ENCODE measurements at places on chromosomes 3 and 15.

DNA sequence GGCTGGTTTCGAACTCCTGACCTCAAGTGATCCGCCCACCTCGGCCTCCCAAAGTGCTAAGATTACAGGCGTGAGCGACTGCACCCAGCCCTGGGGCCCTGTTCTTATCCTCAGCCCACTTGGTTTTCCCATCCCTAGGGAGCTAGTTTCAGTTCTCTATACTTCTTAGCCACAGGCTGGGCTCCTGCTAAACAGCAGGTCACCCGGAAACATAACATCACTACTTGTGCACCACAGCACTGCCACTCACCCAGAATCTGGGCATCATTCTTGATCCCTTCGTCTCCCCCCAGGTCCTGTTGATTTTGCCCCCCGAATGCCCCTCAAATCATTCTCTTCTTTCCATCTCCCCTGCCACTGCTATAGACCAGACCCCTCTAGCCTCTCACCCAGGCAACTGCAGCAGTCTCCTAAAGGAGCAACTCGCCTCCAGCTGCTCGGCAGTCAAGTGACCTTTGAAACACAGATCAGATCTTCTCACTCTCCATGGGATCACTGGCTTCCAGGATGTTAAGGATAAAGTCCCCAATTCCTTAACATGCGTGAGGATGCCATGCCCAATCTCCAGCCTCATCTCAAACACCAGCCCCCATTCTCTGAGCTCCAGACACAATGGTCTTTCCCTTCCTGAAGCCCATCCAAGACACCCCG is 5.6 kb upstream of the AP3S2 start:
- no peak for DNase-seq

DNA sequence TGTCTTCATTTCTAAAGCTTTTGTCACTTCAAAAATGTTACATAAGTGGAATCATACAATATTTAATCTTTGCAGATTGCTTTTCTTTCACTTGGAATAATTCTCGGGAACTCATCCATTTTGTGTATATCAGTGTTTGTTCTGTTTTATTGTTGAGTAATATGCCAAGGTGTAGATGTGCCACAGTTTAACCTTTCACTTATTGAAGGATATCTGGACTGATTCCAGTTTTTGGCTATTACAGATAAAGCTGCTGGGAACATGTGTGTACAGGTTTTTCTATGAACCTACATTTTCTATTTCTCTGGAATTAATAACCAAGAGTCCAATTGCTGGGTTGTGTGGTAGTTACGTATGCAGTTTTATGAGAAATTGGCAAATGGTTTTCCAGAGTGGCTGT is 334.9 kb downstream of the PTPRG start:
- no peak for DNase-seq

DNA sequence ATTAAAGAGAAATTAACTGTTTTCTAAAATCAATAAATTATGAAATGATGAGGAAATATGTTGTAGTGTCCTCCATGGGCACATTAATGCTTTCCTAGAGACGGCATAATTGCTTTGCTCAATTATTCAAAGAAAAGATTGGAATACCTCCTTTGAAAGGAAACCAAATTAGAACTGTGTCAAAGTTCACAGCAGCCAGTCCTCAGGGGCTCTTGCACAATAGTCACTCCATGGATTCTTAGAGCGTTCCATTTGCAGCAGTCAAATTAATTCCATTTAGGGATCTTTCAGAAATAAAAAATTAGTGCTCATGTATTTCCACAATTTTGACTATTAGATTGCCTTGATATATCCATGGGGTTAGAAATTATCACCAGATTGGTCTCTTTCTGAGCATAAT is 841.6 kb upstream of the DPPA4 start:
- DNase-seq = peak; percentile 8

DNA sequence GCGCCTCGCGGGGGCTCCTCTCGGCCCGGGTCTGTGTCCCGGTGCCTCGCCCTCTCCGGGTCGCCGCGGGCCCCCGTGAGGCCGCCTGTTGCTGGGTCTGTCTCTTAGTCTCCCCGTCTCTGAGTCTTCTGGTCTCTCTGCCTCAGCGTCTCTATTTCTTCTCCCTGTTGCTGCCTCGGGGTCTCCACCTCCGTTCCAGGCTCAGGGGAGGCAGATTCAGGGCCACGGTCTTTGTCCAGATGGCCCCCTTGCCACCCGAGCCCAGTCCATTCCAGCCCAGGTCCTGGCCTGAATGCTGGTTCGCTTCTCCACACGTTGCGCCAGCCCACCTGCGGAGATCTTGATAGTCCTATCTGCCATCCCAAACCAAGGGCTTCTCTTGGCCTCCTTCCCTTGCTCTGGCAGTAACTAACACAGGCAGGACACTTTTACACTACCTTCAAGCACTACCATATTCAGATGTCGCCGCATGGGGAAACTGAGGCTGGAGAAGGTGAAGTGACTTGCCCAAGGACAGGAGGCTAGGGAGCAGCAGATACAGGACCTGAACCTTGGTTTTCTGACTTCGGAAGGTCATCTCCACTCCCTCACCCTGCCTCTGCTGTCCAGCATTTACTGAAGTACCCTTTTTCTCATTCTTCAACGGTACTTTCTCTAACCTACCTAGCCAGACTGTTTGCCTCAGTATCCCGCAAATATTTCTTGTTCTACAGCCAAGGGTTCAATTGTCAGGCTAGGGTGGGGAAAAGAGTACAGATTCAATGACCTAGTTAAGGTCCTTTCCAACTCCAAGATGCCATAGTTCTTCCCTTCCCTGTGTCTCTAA is 616 bp upstream of the IGDCC4 start:
- DNase-seq = no peak

GRCh38 chr3:52185311-52185710 is 12.6 kb upstream of the ALAS1 start:
- no peak for DNase-seq

DNA sequence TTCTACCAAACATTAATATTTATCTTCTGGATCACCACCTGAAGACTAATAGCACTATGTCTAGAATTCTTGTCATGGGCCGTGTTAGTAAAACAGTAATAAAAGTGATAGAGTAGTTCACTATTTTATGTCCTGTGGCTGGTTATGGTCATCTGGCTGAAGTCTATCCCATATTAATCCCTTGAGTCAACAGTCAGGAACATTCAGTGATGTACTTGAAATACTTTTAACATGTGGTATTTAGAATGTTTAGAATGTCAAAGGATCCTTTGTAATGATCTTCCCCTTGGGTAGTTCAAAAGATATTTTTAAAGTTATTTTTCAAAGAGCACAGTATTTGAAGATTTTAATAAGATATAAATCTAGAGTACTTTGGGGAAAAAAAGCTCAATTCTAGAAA is 117.0 kb downstream of the MBNL1 start:
- peak; percentile 74 for DNase-seq

DNA sequence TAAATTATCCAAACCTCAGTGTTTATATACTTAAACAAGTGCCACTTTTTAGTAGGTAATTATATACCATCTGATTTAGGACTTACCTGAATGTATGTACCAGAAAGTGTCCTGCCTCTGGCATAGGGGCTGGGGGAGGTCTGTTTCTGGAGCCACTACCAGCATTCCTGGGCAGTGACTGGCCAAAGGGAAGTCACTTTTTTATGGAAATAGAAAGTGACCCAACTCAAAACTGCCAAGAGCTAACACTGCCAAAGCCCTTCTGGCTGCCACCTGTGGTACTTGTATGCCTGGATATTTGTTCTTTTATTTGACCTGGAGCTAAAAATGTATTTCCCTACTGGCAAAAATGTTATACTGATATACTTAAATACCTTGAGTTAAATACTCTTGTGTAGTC is 42.7 kb downstream of the ESYT3 start:
- DNase-seq = no peak

DNA sequence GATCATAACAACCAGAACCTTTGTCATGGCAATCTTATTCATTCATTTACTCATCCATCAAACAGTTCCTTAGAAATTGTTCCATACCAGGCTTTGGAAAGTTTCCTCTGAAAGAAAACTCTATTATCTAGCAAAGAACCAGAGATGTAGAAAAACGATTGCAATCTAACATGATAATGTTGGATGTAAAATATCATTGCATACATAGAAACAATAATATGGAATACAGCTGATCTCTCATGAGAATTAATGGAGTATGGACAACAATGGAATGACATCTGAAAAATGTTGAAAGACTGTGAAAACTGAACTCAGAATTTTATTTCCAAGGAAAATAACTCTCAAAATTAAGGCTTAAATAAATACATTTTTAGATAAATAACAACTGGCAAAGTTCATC is 665.4 kb downstream of the NLGN1 start:
- no peak for DNase-seq

Data from LHCN-M2 (cell line).